ENCODE measurements at places on chromosomes 2 and 18.

DNA sequence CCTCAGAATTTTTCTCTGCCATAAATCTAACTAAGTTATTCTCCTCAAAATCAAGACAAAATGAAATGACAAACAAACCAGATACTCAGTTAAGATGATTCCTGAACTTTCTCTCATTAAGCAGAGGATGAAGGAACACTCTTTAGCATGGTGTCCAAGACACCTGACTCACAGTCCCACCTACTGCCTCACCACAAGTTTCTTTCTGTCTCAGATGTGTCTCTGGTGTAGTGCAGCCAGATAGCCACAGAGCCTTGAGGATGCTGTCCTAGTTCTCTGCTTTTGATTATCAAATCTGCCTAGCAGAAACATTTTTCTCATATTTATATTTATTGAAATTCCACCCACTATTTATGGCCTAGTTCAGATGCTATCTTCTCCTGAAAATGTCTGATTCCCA, 103.6 kb upstream of the TMEM200C start:
- no peak for DNase-seq

GRCh38 chr2:27958711-27959378, 68.3 kb downstream of the BABAM2 start:
- DNase-seq: no peak

- peak; percentile 61 for DNase-seq
Measured at GRCh38 chr2:146412625-146413024, 1432.2 kb upstream of the ACVR2A start.

DNA sequence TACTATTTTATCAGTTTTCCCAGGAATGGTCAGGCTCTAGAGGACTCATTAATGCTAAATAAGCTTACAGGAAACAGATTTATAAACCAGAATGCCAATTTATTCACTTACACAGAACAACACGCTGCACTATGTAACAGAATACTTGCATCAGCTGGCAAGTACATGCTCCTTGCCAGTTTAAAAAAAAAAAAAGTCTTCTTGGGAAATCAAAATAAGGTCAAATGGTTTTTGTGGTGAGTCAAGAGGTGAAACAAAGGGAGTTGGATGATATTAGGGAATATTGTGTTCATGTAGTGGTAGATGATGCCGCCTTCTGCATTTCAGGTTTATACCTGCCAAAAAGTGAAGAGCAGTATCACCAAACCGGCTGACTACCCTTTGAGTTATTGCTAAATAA, 1322.1 kb upstream of the ZEB2 start:
- no peak for DNase-seq

GRCh38 chr18:79405781-79406575, 10.2 kb downstream of the NFATC1 start:
- DNase-seq: no peak

DNA sequence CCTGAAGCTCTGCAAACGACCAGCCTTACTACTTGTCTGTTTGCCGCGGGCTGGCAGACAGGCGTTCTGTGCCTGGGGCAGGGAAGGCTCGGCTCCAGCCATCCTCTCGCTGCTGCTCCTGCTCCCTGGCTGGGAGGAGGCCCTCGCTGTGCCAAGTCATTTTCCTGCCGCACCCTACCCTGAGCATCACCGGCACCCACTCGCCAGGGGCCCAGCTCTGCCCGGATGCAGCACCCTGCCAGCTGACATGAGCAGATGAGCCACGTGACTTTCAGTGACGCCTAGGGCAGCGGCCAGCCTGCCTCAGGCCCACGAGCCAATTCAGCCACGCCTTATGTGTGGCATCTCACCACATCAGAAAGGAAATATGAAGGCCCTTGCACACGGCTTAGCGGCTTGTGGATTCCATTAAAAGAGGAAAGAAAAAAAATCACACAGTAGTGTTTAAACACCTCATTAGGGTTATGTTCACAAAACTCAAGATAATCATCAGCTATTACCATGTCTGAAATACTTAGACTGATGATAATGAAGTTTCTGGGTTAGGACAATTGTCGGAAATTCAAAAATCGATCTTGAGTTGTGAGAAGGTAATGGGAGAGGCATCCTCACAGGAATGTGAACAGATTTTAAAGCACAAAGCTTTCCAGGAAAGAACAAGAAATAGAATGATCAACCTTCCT, 250.5 kb downstream of the TWIST2 start:
- DNase-seq: no peak

DNA sequence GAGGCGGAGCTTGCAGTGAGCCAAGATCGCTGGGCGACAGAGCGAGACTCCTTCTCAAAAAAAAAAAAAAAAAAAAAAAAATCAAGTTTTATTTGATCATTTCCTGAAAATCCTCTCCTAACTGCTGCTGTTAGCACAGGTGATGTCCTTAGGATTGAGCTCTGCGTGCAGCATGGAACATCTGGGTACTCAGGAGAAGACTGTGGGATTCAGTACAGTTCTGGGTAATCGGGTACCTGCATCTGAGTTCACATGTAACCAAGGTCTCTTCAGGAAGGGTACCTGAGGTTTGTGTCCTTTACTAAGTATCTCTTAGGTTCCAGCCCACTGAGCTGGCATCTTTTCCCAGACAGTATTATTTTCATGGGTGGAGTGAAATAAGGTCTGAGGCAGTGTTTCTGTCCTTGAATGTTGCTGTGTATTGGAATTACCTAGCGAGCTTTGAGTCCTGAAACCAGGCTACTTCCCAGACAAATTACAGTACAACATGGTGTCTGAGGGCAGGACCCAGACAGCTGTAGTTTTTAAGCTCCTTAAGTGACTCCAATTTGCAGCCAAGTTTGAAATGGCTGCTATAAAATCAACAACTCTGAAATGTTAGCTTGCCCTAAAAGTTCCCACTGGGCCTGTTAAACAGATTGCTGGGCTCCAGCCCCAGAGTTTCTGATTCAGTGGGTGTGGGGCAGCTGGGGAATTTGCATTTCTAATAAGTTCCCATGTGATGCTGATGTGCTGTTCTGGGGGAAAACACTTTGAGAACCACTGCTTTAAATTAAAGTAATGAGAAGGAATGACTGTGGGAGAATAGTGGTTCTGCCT, 120.5 kb downstream of the PMAIP1 start:
- no peak for DNase-seq

- DNase-seq: no peak
Measured at GRCh38 chr18:72675394-72675793, 131.3 kb upstream of the CBLN2 start.

- no peak for DNase-seq
Measured at GRCh38 chr18:78743078-78743477, 236.5 kb upstream of the SALL3 start.

DNA sequence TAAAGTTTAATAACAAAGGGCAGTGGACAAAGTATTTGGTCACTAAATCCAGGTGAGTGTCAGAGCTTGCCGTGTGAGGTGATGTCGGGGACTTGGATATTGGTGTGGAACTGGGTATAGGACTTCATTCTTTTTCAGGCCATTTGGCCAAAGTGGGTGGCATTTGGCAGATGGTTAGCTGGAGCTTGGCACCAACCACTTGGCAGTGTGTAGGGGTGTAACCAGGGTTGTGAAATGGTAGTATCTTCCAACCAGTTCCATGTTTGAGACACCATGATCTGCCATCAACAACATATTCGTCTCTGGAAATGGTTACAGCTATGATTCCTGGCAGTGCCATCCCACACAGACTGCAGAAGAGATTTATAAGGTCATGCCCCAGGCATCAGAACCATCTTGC, 113.9 kb downstream of the CCDC85A start:
- DNase-seq: no peak

DNA sequence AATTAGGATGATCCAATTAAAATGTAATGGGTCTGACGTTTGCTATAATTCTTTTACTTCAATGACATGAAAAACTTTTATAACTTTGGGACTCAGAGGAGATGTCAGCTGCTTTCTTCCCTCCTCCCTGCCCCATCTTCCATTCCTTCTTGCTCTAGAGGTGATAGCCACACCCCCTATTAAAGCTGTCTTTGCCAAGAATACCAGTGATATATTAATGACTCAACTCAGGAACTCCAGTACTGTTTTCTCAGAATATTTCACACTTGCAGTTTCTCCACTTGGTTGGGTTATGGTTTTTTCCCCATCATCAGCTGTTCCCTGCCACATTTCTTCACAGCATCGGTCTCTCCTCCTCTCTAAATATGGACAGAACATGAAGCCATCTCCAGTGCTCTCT, 184.0 kb downstream of the KCNE4 start:
- no peak for DNase-seq

GRCh38 chr2:55168221-55169154, 63.6 kb downstream of the CLHC1 start:
- DNase-seq: peak; percentile 70

GRCh38 chr18:23669804-23670405, 7.2 kb upstream of the ANKRD29 start:
- no peak for DNase-seq

GRCh38 chr2:237471438-237472186, 15.4 kb upstream of the MLPH start:
- DNase-seq: peak; percentile 51

DNA sequence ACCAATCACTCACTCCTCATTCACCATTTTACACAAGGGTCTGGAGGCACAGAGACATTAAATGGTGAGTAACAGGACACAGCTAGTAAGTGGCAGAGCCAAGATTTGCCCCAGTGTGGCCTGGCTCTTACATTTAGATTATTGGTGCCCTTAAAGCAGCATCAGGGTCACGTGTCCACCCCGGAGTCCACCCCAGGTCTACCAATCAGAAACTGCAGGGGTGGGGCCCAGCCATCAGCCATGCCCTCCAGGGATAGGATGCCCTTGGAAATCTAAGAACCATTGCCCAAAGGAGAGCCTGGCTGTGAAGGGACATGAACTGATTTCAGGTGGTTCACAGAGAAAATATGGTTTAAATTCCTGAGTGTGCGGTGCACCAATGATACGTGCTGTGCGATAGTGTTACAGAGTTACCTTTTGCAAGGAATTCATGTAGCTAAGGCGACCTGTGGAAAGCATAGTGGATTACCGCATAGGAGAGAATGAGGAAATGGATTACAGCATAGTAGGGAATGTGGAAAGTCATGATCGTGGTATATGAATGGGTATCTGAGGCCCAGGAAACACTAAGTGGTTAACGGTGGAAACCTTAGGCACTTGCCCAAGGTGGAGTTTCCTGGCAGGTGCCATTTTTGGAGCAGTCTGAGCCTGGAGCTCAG, 17.8 kb downstream of the IGFBP5 start:
- DNase-seq: no peak

DNA sequence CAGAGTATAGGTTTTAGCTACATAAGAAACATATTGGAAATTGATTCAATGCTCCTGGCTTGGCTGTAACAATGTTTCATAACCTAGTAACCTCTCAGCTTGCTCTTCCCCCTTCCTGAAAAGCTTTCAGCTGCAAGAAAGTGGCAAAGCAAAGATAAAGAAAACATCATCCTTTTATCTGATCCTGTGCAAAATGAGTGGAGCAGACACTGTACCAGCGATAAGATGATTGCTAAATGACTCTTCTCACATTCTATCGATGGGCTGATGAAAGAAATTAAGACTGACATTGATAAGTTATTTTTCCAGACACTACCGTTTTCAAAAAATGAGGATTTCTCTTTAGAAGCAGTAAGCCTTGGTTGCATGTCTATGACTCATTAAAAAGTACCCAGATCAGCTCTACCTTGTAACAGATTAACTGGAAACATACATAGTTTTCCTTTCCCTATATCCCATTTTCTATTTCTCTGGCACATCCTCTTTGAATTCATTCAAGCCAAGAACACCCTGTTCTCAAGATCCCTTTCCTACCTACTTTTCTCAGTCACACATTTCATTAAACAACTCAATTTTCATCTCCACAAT, 87.1 kb upstream of the LYPD1 start:
- DNase-seq: no peak

DNA sequence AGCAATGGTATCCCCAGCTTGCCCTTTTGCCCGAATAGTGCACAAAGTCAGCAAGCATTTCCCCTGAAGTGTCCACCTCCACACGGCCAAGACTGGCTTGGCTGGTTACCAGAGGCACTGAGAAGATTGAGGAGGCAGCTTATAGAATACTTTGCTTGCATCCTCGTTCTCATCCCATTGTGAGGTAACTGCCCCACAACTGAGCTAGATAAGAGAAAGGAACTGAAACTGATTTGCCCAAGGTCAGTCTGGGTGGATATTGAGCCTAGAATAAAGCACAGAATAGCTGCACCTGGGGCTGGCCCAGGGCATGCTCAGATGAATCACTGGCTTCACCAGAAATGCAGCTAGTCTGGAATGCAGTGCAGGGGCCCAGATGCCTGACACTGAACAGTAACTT, 32.7 kb upstream of the MAP4K3 start:
- peak; percentile 88 for DNase-seq

Measured in HepG2 (cell line).